Activated CD8-positive, alpha-beta memory T cell treated with anti-CD3 and anti-CD28 coated beads, Interleukin-2, amount 10 ng/mL, durations not matched to agents 7 days and 5 days (primary cell): ENCODE measurements at places on chromosomes 2 and 18. TPM values are rescaled to one million over a fixed set of nuclear protein-coding genes. Genes with fewer than 3 reads are reported as not detected.

Gene MAPRE3
- total RNA-seq: 0.91 TPM

Gene KIAA2012
- total RNA-seq: 0.05 TPM

Gene SERPINB13
- total RNA-seq: not detected

Gene HTR2B
- not detected for total RNA-seq

Gene ZEB2
- total RNA-seq: 40.9 TPM

Gene UCN
- 2.6 TPM for total RNA-seq

Gene IL36B
- not detected for total RNA-seq

Gene DTNB
- total RNA-seq: 49.8 TPM

Gene TSPYL6
- not detected for total RNA-seq

Gene TMEM150A
- 0.91 TPM for total RNA-seq

Gene C2orf81
- 1.8 TPM for total RNA-seq

Gene TEX51
- total RNA-seq: not detected

Gene ANO7
- 0.53 TPM for total RNA-seq

Gene TOGARAM2
- 23.9 TPM for total RNA-seq

Gene CCBE1
- not detected for total RNA-seq

Gene ALK
- not detected for total RNA-seq

Gene NT5DC4
- not detected for total RNA-seq

Gene CNRIP1
- not detected for total RNA-seq

Gene INHBB
- not detected for total RNA-seq

Gene RFX8
- 1.0 TPM for total RNA-seq

Gene CHRND
- not detected for total RNA-seq
